ENCODE measurements at places on chromosomes 4 and X.

DNA sequence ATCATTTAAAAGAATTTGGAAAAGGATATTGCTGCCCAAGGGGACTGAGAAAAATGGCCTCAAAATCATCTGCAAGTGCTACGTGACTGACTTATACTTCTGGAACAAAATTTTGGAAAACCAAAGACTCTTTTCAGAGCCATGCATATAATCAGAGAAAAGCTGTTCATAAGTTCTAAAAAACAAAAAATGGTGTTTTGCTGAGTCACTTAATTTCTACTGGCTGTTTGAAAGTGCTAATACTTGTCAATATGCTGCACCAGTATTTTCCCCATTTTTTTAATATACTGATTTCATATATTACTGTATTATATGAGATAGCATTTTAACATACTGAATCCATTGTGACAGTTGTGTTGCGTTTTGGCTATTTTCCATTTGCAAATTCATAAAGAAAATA lies 61.5 kb upstream of the ZMAT1 start:
- DNase-seq = no peak

DNA sequence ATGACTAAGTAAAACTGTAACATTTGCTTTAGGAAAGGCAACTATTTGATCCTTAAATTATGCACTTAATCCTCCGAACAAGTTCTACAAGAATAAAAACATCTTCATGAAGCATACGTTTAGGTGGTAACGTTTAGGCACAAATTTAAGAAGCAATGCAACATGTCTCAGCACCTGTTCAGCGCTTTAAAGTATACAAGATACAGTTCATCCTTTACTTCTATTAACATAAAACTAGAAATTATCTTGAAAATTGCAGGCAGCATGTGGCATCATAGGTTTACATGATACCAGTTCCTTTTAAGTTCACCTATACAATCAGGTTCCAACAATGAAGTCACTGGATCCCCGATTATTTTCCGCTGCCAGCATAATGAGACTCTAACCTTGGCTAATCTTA lies 1.5 kb downstream of the PLA2G12A start:
- DNase-seq = no peak

GRCh38 chr4:27288496-27288895 lies 427.9 kb downstream of the STIM2 start:
- no peak for DNase-seq

GRCh38 chr4:151415978-151416377 lies 7.0 kb downstream of the FHIP1A start:
- no peak for DNase-seq

DNA sequence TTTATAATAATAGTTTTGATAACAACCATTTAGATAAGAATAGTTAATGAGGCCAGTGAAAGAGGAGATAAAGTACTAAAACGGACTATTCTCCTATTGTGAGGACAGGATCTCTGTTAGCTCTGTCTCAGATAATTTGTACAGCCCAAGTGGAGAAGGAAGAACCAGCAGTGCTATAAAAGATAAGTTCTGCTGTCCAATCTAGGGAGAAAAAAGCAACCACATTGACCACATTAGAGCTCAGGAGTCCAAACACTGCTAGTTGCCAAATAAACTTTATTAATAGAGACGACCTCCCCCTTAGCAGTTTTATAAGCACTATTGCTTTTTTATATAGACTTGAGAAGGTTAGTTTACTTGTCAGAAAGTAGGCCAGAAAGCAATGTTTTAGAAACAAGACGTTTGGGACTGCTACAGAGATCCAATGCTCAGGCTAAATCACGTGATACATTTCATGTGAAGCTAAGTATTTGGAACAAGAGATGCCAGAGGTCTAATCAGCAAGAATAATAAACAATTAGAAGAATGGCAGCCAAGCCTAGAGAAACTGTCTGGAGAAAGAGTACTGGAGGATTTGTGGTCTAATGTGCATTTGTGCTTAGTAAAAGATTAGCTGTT lies 15.9 kb downstream of the IL15 start:
- DNase-seq = no peak

DNA sequence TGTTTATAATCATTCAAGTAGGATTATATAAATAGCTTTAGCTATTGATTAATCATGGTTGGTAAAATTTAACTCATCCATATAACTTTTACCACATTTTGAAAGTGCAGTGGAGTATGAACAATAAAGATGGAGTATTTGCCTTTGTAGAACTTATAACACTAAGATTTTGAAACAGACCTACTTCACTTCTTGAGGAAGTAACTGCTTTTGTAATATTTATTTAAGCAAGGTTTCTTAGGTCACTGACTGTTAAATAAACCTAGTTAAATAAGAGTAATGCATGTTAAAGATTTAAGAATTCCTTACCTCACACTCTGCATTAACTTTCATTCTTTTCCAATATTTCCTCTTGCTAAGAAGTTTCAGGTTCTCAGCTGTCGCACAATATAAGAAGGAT lies 242.5 kb downstream of the CFAP299 start:
- no peak for DNase-seq

GRCh38 chrX:55908661-55909212 lies 191.2 kb downstream of the RRAGB start:
- DNase-seq = peak; percentile 1

- DNase-seq = no peak
Observed at GRCh38 chr4:158850800-158851644, 82.2 kb downstream of the FNIP2 start.

DNA sequence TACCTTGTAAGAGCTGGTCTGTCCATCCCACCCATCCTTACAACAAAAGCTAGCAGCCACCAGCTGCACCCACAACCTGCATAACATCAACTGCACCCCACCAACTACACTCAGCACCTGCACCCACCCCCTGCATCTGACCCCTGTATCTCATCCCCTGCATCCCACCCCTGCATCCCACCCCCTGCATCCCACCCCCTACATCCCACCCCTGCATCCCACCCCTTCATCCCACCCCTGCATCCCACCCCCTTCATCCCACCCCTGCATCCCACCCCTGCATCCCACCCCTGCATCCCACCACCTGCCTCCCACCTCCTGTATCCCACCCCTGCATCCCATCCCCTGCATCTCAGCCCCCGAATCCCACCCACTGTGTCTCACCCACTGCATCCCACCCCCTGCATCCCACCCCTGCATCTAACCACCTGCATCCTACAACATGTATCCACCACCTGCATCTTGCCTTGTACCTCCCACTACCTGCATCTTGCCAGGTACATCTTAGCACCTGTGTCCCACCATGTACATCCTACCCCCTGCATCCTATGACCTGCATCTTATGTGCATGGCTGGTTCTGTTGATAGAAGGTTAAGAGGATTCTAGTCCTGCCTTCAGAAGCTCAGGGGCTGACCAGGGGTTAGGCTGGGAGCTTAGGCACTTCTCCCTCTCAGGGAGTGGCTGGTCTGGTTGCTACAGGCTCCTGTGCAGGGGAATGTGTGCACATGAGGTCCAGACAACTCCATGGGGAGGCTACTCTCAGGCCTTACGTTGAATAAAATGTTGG lies 9.4 kb downstream of the TMEM271 start:
- no peak for DNase-seq

DNA sequence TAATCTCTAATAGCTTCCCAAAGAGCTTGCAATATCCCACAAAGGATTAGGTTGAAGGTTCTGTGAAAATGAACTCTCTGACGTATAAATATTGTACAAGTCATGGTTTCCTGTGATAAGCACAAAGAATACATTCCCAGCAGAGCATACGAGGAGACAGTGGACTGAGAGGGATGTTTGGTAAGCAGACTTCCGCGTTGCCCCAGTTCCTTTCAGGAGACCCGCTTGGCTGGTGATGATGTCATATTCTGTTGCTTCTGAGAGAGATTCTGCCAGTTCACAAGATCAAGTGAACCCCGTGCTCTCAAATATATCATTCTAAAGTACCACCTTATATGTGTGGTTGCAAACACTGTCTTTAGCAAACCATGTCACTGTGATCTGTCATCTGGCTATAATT lies 323.9 kb upstream of the CASK start:
- DNase-seq = no peak

GRCh38 chrX:40298069-40298468 lies 200.3 kb upstream of the BCOR start:
- no peak for DNase-seq

GRCh38 chrX:133477986-133478385 lies 62.7 kb upstream of the GPC4 start:
- no peak for DNase-seq

DNA sequence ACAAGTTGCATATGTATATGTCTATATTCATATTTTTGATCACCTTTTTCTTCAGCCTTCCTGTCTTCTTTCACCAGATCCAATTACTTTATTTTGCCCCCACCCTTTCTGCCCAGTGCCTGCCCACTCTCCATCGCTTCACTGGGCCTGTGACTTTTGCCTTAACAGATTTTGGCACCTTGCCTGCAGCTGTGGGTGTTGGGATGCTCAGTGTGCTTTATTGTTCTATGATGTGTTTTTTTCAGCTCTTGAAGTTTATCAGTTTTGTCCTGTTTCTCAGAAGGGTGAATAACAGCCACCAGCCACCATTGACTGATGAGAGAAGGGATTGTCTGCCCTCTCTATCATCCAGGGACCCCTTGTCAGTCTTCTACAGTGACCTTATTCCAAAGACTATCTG lies 77.2 kb upstream of the GALNT7 start:
- DNase-seq = no peak

- DNase-seq = no peak
Observed at GRCh38 chr4:141462361-141462760, 174.0 kb upstream of the IL15 start.

- DNase-seq = no peak
Observed at GRCh38 chr4:87476934-87477333, 52.2 kb downstream of the SPARCL1 start.

GRCh38 chr4:152784490-152785350 lies 5.0 kb downstream of the ARFIP1 start:
- DNase-seq = no peak

- no peak for DNase-seq
Observed at GRCh38 chr4:766152-766515, 59.8 kb downstream of the CPLX1 start.

DNA sequence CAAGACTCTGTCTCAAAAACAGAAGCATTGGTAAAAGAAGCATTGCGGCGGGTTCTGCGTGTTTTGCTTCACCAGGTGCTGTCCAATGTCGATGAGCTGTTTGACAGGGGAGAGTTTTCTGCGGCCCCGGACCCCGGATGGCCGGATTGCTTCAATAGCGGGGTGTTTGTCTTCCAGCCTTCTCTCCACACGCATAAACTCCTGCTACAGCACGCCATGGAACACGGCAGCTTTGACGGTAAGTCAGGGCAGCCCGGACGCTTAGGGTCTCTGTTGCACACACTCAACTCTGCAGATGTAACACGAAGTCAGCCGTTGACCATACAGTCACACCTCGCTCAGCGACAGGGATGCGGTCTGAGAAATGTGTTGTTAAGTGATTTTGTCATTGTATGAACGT lies 26.2 kb downstream of the GYG2 start:
- no peak for DNase-seq

GRCh38 chrX:11050013-11050412 lies 61.1 kb upstream of the HCCS start:
- DNase-seq = no peak

- DNase-seq = peak; percentile 73
Observed at GRCh38 chr4:145619639-145619996, 433 bp downstream of the MMAA start.

GRCh38 chr4:88225232-88226105 lies 58.9 kb downstream of the PPM1K start:
- no peak for DNase-seq

- peak; percentile 2 for DNase-seq
Observed at GRCh38 chrX:68571610-68572311, 72.9 kb downstream of the YIPF6 start.

DNA sequence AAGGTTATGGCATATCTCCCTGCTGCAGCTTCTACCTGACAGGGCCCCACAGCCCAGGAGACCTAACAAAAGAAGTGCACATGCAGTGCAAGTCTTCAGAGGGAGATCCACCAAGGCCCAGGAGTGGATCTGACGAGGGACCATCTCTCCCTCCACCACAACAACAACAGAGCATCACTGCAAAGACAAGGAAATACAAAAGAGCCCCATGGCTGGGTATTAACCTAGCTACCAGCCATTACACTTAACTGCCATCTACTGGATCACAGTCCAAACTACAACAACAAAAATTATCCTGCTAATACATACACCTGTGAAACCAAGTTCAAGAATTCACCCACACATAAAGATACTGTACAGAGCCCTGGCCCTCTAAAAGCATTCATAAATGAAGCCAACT lies 280.2 kb upstream of the SLC7A11 start:
- DNase-seq = no peak

- no peak for DNase-seq
Observed at GRCh38 chr4:109440948-109441347, 7.3 kb downstream of the SEC24B start.

Data from stimulated activated CD4-positive, alpha-beta T cell treated with anti-CD3 and anti-CD28 coated beads, Interleukin-1b, Interleukin-23, amount 100 ng/mL, for 48 hours (primary cell).